ENCODE measurements at places on chromosomes 2 and 18.

DNA sequence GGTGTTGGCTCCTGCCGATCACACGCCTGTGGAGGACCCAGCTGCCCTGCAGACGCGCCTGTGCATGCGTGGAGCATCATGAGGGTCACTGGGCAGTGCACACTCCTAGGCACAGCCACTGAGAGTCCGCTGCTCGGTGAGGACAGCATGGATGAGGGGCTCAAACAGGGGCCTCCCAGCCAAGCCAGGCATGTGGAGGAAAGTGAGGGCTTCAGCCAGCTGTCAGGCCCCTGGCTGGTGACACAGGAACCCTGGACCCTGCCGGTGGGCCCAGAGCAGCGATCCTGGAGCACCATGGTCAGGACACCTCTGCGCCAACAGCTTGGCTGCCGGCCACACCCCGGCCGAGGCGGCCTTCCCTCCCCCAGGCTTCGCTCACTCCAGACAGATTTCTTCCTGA lies 171.2 kb downstream of the RTP5 start:
- DNase-seq, result no peak

GRCh38 chr2:71801969-71802368 lies 345.7 kb downstream of the CYP26B1 start:
- DNase-seq, result peak; percentile 80

- DNase-seq, result no peak
These were observed 137.0 kb upstream of the RBBP8 start for GRCh38 chr18:22796113-22796512.

DNA sequence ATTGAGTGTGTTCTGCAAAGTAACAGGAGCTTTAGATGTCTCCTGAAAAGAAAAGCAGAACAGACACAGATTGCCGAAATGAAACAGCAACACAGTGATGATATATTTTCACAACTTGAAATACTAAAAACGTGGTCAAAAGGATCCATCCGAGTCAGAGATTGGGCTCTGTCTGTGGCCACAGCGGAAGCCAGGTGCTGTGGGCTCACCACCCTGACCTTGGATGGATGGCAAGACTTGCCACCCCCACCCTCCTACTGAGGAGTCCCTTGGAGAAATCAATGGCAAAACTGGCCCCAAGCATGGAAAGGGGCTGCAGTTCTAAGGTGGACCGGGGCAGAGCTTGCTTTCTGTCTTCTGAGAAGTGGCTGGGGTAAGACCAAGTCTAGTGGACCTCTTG lies 31.4 kb upstream of the ACKR3 start:
- DNase-seq, result no peak

GRCh38 chr2:239545741-239546392 lies 145.0 kb upstream of the HDAC4 start:
- no peak for DNase-seq

All from cerebellar cortex (tissue), 1 donor.